Upper lobe of right lung (tissue), 1 donor: ENCODE measurements at places on chromosomes 5 and 9.
A peak's percentile ranks its signal among the peaks of the same experiment; 100 is the strongest.

DNA sequence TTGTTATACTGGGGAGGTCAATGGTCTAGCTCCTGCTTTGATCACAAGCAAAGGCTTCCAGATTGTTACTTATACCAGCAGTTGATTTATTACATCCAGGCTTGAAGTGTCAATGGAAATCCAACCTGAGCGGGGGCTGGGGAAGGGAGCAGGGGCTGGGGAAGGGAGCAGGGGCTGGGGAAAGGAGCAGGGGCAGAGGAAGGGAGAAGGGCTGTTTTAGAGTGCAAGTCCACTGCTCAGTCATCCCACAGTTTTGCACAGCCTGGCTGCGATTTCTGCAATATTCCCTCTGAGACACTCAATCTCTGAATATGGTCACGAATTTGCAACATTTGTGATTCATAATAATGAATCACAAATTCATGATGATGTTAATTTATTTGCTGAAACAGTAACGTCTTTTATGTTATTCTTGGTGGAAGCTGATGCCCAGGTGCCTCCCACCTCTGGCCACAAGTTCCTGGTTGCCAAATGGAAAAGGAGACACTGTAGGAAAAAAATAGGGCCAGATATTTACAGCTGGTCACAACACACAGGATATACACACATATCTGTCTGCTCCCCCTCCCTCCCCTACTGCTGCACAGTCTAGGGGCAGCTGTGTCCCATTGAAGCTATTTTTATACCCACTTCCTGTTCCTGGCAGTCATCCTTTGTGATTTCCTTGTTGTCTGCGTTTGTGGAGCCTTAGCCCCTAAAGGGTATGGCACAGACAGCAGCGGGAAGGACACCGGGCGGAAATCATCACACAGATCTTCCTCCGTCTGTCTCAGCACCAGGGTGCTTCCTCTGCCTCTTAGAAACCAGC is 325.1 kb downstream of the GADD45G start:
- no peak overlapping the region for H3K27ac ChIP-seq
- no peak overlapping the region for H3K4me3 ChIP-seq
- no peaks in the 10 kb centered on the region for H3K36me3 ChIP-seq
- no peaks in the 10 kb centered on the region for H3K27me3 ChIP-seq

GRCh38 chr5:173488144-173488543 is 128.3 kb downstream of the BOD1 start:
- no peaks in the 10 kb centered on the region for H3K36me3 ChIP-seq
- no peak overlapping the region for H3K27ac ChIP-seq
- H3K4me1 ChIP-seq, result no peaks in the 10 kb centered on the region
- DNase-seq, result no peak
- H3K4me3 ChIP-seq, result no peak overlapping the region

DNA sequence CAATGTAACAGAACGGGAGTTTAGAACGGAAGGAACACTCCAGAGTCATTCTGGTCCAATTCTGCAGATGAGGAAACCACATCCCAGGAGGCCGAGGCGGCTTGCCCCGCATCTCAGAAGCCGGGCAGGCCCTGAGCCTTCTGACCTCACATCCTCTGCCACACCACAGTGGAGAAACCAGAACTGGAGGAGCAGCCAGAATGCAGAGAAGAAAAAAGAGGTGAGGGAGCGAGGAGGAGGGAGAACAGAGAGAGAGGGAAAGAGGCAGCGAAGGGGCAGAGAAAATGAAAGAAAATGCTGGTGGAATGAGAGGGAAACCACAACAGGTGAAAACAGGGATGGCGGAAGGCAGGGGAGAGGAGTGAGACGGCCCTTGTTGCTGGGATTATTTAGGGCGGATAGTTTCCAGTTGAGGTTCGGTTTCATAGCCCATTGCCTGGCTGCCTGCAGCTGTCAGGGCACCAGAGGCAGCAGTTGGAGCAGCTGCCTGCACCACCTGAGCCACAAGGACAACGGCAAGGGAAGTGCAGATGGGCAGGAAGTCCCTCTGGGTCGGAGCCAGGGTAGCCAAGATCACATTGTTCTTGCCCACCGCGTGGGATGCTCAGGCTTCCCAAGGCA is at the start of gene HMHB1:
Gene HMHB1 (plus strand): TSS at position 77 of the 621 bp plus-strand sequence.
- H3K27me3 ChIP-seq, result no peaks in the 10 kb centered on the region
- no peak within 1 kb of the TSS for H3K4me3 ChIP-seq
- no peaks in the 10 kb centered on the region for H3K4me1 ChIP-seq
- no peaks in the 10 kb centered on the region for H3K36me3 ChIP-seq
- H3K27ac ChIP-seq, result no peak within 1 kb of the TSS
- DNase-seq, result no peak

GRCh38 chr9:15244001-15244441 is 63.0 kb downstream of the TTC39B start:
- DNase-seq, result no peak
- H3K4me1 ChIP-seq, result peaks cover 12% of the 10 kb centered on the region
- H3K36me3 ChIP-seq, result no peaks in the 10 kb centered on the region
- H3K27ac ChIP-seq, result peak overlapping the region; percentile 59
- no peaks in the 10 kb centered on the region for H3K27me3 ChIP-seq

DNA sequence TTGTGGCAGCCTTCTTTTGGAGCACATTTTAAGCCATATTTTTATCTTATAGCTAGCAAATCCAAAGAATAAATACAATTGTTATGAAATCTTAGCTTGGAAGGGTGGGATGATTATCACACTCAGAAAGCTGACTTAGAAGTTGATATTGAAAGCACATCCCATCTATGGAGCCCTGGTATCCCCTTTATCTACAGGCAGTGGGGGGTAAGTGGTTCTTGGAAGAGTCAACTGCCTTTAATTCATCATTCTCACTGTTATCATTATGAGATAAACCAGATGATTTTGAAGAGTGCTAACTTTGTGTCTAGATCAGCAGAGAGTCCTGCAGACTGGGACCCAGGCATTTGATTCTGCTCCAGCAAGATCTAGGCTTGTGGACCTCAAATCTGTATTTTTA is 3.0 kb downstream of the LCP2 start:
- H3K4me3 ChIP-seq, result peak overlapping the region; percentile 66
- H3K4me1 ChIP-seq, result peaks cover 38% of the 10 kb centered on the region
- H3K27me3 ChIP-seq, result no peaks in the 10 kb centered on the region
- DNase-seq, result no peak
- no peak overlapping the region for H3K27ac ChIP-seq

GRCh38 chr5:54570916-54571315 is 53.4 kb downstream of the SNX18 start:
- no peak overlapping the region for H3K4me3 ChIP-seq
- H3K4me1 ChIP-seq, result no peaks in the 10 kb centered on the region
- DNase-seq, result no peak
- H3K27me3 ChIP-seq, result no peaks in the 10 kb centered on the region

DNA sequence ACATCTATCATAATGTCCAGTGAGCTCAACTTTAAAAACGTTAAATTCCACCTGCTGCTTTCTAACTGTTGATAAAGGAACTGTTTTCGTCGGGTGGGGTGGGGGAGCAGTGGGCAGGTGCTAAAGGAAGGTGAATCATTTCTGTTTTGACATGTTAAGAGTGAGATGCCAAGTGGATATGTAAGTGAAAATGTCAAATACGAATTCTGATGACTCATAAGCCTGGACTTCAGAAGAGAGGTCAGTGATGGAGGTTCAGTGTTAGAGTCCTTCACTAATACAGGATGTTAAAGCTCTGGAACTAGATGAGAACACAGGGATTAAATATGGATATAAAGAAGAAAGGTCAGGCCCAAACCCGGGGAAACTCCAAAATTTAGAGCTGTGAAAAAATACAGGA is 617.9 kb upstream of the CTNND2 start:
- no peak overlapping the region for H3K27ac ChIP-seq
- no peaks in the 10 kb centered on the region for H3K27me3 ChIP-seq
- no peaks in the 10 kb centered on the region for H3K4me1 ChIP-seq
- H3K4me3 ChIP-seq, result no peak overlapping the region
- H3K36me3 ChIP-seq, result no peaks in the 10 kb centered on the region

DNA sequence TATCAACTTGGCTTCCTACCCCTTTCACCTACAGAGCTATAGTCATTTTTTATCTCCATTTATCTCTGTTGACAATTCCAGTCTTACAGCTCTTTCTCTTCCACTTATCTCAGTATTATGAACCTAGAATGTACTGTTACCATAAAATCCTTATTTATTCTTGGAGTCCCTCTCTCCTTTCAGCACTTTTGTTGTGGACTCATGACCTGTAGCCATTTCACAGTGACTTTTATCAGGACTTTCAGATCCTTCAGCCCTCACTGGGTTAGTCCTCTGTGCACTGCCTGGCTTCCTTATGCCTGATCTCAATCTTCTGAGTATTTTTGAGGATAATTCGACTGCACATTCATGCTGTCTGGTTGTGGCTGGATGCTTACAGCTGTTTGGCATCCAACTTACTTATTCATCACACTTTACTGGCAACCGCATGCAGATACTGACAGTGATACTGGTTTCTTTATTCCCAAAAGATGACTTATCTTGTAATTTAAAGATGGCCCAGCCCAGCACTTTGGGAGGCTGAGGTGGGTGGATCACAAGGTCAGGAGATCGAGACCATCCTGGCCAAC is 293.3 kb downstream of the MAN2A1 start:
- H3K27ac ChIP-seq, result no peak overlapping the region
- H3K36me3 ChIP-seq, result no peaks in the 10 kb centered on the region
- H3K4me1 ChIP-seq, result no peaks in the 10 kb centered on the region
- no peak for DNase-seq
- H3K4me3 ChIP-seq, result no peak overlapping the region

DNA sequence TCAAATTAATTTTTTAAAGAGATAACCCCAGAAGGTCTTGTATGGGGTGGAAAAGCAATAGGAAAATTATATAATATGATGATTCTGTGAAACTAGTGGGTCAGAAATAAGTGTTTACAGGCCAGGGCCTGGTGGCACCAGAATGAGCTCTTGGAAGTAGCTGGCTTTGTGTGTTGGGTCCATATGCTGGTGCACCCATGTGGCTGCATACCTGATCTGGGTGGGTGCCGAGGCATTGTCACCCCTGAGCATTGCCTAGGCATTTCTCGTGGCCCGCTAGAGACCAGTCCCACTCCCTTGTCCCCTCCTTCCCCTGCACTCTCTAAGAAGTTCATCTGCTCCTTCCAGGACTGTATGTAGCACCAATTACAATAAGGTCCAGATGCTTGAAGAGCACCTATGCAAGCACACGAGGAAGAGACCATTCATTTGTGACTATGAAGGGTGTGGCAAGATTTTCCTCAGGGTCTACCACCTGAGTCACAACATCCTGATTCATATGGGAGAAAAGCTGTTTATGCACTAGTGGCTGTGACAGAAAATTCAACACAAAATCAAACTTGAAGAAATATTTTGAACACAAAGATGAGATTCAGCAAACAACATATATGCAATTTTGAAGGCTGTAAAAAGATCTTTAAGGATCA is 19.8 kb upstream of the IL33 start:
- DNase-seq, result no peak
- H3K27me3 ChIP-seq, result no peaks in the 10 kb centered on the region
- no peaks in the 10 kb centered on the region for H3K36me3 ChIP-seq
- H3K4me3 ChIP-seq, result no peak overlapping the region

GRCh38 chr5:6517510-6517909 is 68.9 kb downstream of the UBE2QL1 start:
- H3K4me3 ChIP-seq, result no peak overlapping the region
- no peak overlapping the region for H3K27ac ChIP-seq
- DNase-seq, result no peak
- no peaks in the 10 kb centered on the region for H3K4me1 ChIP-seq

GRCh38 chr5:139912158-139912557 is 116.5 kb downstream of the PSD2 start:
- H3K27me3 ChIP-seq, result peaks cover 1% of the 10 kb centered on the region
- no peak for DNase-seq
- no peaks in the 10 kb centered on the region for H3K36me3 ChIP-seq
- no peak overlapping the region for H3K27ac ChIP-seq
- no peaks in the 10 kb centered on the region for H3K4me1 ChIP-seq

DNA sequence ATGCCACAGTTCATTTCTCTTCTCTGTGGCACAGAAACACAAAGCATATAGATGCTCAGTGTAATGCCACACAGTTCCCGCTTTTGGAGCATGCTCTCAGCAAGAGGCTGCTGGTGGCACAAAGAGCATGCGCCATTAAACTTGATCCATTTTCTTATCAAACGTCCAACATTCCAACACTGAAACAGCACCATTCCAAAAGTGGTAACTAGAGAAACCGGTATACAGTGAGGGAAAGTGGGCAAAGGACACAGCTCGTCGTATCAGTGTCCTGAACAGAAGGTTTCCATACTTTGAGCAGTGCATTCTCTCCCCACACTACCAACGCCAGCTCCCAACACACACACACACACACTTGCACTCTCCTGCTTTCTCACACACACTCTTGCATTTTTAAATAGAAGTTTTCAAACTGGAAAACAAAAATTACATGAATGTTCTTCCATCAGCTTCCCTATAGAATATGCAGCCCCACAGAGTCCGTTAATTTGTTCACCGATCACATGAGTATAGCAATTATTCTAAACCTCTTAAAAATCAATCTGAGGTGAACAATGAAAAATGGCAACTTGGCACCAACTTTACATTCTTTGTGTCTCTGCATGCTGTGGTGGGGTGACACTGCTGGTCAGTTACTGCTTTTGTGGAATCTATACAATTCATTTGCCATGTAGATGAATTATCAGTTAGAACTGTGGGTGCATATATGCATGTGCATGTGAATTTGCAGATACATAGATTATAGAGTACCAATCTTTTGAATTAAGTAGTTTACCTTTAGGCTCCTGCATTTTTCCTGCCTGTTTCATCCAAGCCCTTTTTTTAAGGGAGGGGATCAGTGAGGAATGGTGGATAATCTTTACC is 5.7 kb downstream of the NFIB start:
- peaks cover 10% of the 10 kb centered on the region for H3K36me3 ChIP-seq
- no peak for DNase-seq
- H3K4me3 ChIP-seq, result peak overlapping the region; percentile 73
- H3K27ac ChIP-seq, result peak overlapping the region; percentile 45

DNA sequence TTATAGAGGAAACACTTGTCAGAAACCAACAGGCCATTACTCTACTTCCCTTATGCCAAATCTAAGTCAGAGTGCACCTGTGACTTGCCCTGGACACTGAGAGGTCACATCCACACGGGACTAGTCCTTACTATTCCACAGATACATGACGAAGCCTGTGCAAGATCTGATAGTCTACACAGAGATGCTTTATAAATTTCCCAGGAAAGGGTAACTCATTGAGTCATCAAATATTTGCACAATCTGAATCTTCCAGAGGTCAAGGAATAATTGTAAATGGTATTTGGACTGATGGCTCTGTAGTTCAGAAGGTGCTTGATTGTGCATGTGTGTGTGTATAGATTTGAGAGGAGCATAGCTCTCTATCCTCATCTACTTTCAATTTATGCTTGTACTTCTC is 55.2 kb upstream of the JAK2 start:
- H3K27me3 ChIP-seq, result no peaks in the 10 kb centered on the region
- H3K4me1 ChIP-seq, result no peaks in the 10 kb centered on the region
- H3K27ac ChIP-seq, result no peak overlapping the region
- no peaks in the 10 kb centered on the region for H3K36me3 ChIP-seq
- H3K4me3 ChIP-seq, result no peak overlapping the region

- no peaks in the 10 kb centered on the region for H3K4me1 ChIP-seq
- no peak for DNase-seq
- no peak overlapping the region for H3K4me3 ChIP-seq
- H3K36me3 ChIP-seq, result no peaks in the 10 kb centered on the region
- no peaks in the 10 kb centered on the region for H3K27me3 ChIP-seq
Measured at GRCh38 chr5:72134226-72134899, 27.1 kb downstream of the MAP1B start.

GRCh38 chr5:114387433-114387832 is 25.6 kb downstream of the KCNN2 start:
- no peaks in the 10 kb centered on the region for H3K4me1 ChIP-seq
- H3K4me3 ChIP-seq, result no peak overlapping the region
- no peaks in the 10 kb centered on the region for H3K36me3 ChIP-seq
- no peaks in the 10 kb centered on the region for H3K27me3 ChIP-seq
- no peak overlapping the region for H3K27ac ChIP-seq
- DNase-seq, result no peak
